LoVo (cell line): ENCODE measurements at places on chromosomes 1 and 21.
A peak's percentile ranks its signal among the peaks of the same experiment; 100 is the strongest.

- no peak for DNase-seq
Measured at GRCh38 chr1:171484760-171485374, 463 bp upstream of the PRRC2C start.

GRCh38 chr1:150813028-150813707 is 5.1 kb upstream of the CTSK start:
- peak; percentile 44 for DNase-seq

GRCh38 chr1:197076585-197076984 is 9.5 kb upstream of the F13B start:
- no peak for DNase-seq

GRCh38 chr1:30842697-30843354 is 65.7 kb downstream of the SDC3 start:
- DNase-seq = no peak

DNA sequence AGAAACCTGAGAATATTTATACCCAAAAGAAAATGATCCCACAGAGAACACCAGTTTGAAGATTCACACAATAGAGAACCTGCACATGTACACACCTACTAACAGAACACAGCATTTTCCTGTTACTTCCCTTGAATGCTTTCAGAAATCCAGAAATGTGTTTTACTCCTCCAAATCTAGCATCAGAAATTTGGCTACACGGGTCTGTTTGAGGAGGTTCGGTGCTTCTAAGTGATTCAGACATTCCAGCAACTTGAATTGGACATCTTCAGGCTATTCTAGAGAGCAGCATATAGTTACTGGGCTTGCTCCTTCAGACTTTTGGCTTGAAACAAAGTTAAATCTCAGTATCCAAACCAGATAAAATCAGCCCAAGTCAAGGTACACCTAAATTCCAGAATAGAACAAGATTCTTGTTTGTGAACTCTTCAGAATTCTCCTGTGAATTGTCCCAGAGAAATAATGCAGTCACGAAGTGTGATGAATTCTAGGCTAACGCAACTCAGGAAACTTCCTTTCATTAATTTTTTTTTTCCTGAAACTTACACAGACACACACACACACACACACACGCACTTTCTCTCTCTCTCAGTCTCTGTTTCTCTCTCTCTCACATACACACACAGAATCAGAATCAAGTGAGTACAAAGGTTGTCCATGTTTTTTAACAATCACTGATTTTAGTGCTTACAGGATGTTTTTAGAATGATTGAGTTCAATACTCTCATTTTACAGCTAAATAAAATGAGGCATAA is 278.4 kb upstream of the SNX7 start:
- DNase-seq = no peak

- DNase-seq = no peak
Measured at GRCh38 chr1:12438349-12438924, 179.6 kb downstream of the DHRS3 start.

GRCh38 chr1:40653851-40654537 is 11.5 kb downstream of the RIMS3 start:
- DNase-seq = no peak

DNA sequence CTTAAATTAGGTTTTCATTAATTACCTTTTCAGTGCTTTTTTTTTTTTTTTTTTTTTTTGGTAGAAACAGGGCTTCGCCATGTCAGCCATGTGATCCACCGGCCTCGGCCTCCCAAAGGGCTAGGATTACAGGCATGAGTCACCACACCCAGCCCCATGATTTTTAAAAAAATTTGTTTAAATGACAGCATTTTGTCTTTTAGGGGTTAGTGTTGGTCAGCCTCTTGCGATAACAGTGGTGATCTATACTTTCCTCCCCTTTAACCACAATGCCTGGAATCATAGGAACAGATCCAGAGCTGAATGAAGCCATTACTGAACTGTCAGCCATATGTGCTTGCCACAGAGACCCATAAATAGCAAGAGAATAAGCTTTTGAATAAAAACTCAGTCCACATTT is 73.9 kb downstream of the CACHD1 start:
- no peak for DNase-seq

DNA sequence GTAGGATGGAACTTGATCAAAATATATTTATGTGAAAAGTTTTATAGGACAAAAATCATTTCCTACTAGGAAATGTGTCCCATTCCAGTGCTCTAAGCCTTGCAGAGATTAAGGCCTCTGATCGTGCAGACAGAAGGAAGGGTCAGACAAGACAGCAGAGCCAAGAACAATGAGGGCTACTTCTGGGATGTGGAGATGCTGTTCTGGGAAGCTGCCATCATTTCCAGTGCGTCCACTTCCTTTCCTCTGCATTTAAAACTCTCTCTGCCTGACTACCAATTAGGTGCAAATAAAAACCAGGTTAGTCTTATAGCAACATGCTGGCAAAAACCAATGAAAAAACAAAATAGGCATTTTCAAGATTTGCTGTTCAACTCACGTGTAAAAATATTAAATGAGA is 36.1 kb downstream of the BEND5 start:
- DNase-seq = no peak

GRCh38 chr1:65362545-65362944 is 53.2 kb downstream of the DNAJC6 start:
- DNase-seq = peak; percentile 8

DNA sequence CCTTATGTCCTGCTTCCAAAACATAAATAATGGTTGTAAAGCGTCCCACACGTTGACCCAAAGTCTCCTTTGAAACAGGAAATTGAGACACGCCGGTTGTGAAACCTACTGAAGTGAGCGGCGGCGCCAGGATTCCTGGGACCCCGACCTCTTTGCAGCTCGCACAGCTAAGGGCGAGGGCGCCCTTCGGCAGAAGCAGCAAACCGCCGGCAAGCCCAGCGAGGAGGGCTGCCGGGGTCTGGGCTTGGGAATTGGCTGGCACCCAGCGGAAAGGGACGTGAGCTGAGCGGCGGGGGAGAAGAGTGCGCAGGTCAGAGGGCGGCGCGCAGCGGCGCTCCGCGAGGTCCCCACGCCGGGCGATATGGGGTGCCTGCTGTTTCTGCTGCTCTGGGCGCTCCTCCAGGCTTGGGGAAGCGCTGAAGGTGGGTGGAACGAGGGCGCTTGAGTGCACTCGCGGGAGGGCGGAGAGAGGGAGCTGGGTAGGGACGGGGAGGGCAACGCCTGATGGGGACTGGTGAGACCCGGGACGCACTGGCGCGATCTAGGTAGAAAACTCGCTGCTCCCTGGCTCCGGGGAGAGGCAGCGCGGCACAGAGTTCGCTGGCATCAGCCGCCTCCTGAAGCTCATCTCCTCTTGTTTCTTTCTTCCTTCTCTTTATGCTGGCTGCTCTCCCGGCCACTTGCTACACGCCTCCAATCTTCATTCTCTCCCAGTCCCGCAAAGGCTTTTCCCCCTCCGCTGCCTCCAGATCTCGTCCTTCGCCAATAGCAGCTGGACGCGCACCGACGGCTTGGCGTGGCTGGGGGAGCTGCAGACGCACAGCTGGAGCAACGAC is at the start of gene CD1D:
Gene CD1D (plus strand): TSS at position 155 of the 836 bp plus-strand sequence. CDS start 207 bp downstream, at position 362.
- DNase-seq = no peak

- no peak for DNase-seq
Measured at GRCh38 chr21:37550618-37551330, 184.2 kb downstream of the DYRK1A start.

DNA sequence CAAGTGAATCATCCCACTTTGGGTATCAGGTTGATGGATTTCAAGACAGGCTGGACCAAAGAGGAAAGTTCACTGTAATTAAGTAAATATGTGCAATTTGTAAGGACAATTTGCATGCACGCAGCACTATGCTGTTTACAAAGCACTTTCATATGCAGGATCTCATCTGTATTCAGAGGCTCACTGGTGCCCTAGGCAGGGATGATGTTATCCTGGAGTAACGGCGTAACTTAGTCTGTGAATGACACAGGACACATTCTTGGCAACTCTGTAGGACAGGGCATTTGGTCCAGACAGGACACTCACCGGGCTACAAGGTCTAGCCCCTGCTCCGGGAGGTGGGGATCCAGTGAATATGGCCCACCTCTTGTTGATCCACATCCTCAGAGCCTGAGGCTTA is 365.4 kb upstream of the DUSP10 start:
- no peak for DNase-seq

- DNase-seq = no peak
Measured at GRCh38 chr1:38892976-38893375, 11.6 kb upstream of the GJA9 start.

DNA sequence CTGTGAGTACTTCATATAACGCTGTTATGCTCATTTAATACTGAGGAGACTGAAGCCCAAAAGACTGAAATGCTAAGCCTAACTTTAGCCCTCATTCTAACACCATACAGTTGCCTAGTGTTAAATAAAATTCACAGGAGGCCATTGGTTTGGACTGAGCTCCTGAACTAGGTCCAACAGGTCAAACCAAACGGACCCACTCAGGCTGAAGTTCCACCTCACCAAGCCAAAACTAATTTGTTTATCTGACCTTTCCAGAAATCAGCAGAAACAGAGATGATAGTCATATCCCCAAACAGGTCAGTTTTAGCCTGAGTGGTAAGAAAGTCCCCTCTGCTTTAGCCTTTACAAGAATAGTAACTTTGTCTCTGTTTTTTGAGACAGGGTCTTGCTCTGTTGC is 311.3 kb upstream of the ZP4 start:
- no peak for DNase-seq

- no peak for DNase-seq
Measured at GRCh38 chr1:198969981-198970380, 331.1 kb downstream of the PTPRC start.

GRCh38 chr1:103525607-103526507 is at the start of gene RNPC3:
TSS of gene RNPC3 (plus strand) at chr1:103525699. CDS start at chr1:103526071, 372 bp downstream.
- DNase-seq = peak; percentile 89

GRCh38 chr1:40646315-40646714 is 19.2 kb downstream of the RIMS3 start:
- DNase-seq = no peak

DNA sequence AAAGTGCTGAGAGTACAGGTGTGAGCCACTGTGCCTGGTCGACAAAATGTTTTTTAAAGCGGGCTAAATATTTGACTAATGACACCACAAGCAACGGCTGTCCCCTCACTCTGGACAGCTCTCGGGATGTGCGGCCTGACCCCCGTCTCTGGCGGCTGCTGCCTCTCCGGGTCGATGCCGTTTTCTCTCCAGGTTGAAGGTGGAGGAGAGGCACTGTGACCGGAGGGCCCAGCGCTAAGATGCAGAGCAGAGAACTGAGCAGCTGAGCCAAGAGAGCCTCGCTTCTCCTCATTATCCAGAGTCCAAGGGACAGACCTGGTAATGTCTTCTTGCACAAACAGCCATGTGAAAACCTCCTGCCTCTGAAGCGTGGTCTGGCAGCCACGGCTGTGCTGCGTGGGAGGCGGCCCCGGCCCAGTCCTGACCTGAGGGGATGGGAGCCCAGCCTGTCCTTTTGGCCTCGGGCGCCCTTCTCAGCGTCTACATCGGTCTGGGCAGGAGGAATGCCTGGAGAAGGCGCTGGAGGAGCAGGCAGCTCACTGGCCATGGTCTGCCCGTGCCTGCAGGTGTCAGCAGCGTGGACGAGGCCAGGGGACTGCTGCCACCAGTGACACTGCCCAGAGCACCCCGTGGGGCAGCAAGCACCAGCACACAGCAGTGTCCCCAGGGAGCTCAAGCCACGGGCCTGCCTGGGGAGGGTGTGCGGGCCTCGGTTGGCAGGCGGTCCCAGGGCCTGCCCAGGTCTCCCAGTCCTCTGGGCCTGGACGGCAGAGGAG is 10.3 kb downstream of the MORN1 start:
- DNase-seq = no peak

DNA sequence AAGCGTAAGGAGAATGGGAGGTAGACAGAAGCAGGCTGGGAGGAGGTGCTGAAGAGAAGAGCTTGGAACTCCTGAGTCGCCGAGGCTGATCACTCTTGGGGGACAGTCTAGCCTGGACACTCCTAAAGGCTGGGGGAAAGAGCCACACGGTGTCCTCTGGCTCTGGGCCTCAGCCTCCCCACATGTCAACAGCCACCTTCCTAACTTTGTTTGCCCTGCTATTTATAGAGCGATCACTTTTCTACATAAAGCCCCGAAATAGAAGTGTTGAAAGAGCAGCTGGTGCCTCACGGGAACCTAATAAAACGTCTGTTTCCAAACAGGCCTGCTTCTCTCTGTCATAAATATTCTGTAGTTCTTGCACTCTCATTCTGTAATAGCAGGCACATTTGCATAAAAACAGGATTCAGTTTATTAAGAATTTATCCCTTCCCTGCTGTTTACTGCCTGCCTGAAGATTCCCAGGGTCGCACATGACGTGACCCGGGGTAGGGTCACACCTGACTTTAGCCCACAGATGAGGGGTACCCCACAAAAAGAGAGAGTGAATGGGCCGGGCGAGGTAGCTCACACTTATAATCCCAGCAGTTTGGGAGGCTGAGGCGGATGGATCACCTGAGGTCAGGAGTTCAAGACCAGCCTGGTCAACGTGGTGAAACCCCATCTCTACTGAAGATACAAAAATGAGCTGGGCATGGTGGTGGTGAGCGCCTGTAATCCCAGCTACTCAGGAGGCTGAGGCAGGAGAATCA is 212.5 kb downstream of the TOMM20 start:
- no peak for DNase-seq

- no peak for DNase-seq
Measured at GRCh38 chr21:36080386-36080785, 10.6 kb downstream of the CBR1 start.

DNA sequence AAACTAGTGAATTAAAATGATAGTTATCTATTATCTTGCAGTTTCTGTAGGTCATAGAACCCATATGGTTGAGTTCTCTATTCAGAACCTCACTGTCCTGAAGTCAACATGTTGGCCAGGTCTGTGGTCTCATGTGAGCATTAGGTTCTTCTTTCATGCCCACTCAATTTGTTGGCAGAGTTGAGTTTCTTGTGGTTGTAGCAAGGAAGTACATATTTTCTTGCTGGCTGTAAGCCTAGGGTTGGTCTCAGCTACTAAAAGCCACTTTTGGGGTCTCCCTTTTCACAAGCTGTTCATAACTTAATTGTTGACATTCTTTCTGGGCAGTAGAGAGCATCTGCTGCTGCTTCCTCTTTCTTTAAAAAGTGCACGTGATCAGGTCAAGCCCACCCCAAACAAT is 1165.1 kb upstream of the NCAM2 start:
- no peak for DNase-seq

DNA sequence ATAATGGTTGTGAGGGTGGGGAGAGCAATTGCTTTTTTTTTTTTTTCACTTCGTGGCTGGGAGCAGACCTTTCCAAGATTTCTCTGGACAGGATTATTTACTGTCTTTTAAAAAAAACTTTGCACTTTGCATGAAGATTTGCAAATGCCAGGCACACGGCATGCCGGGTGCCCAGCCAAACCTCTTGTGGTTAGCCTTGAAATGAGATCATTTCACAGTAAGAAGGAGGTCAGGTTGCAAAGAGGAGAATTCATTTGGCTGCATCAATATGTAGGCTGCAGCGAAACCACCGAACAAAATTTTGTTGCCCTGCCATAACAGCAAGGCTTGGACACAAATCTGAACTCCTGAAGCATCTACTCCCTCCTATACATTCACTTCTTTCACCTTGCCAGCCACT is 36.5 kb upstream of the KCND3 start:
- DNase-seq = no peak

DNA sequence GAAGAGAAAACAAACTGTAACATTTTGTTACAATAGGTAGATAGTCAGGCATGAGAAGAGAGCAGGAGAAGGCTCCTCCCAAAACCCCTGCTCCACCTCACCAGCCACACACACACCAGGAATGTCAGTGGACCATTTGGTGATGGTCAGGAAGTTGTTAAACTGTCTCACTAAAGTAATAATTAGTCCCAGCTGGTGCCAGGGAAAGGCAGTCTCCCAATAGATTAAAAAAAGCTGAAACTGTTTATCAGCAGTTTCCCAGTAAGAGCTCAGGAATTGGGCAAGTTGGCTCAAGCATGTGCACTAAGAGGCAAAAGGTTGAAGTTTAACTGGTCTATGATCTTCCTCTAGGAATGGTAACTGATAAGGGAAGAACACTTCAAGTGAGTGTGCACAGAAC is 249.6 kb downstream of the COL11A1 start:
- DNase-seq = no peak
